MG63 (cell line): ENCODE measurements at places on chromosomes 12 and 14. TPM values are rescaled to one million over a fixed set of nuclear protein-coding genes. Genes with fewer than 3 reads are reported as not detected.

CCDC198 gene
- not detected in 2 replicates for total RNA-seq

FAM90A1 gene
- 0.07 and 0.43 TPM in 2 replicates for total RNA-seq

AQP6 gene
- not detected in 2 replicates for total RNA-seq

CCDC38 gene
- 0.12 and 0.16 TPM in 2 replicates for total RNA-seq

CDK2 gene
- 40.9 and 41.8 TPM in 2 replicates for total RNA-seq

TMEM179 gene
- total RNA-seq = 1.1 TPM in 1 of 2 replicates, not detected in the other

TMEM229B gene
- 5.9 TPM in 1 of 2 replicates, not detected in the other for total RNA-seq

TAS2R20 gene
- not detected in 2 replicates for total RNA-seq

AJUBA gene
- total RNA-seq = 60.8 and 69.6 TPM in 2 replicates

RDH12 gene
- 0.07 and 0.20 TPM in 2 replicates for total RNA-seq

GZMH gene
- not detected in 2 replicates for total RNA-seq

SERPINA3 gene
- total RNA-seq = 0.57 TPM in 1 of 2 replicates, not detected in the other
